ENCODE measurements at places on chromosomes 5 and 9.

GRCh38 chr5:180130876-180131740 is 59.5 kb upstream of the RNF130 start:
- DNase-seq, result no peak

GRCh38 chr5:134063188-134063820 is 51.2 kb upstream of the TCF7 start:
- no peak for DNase-seq

DNA sequence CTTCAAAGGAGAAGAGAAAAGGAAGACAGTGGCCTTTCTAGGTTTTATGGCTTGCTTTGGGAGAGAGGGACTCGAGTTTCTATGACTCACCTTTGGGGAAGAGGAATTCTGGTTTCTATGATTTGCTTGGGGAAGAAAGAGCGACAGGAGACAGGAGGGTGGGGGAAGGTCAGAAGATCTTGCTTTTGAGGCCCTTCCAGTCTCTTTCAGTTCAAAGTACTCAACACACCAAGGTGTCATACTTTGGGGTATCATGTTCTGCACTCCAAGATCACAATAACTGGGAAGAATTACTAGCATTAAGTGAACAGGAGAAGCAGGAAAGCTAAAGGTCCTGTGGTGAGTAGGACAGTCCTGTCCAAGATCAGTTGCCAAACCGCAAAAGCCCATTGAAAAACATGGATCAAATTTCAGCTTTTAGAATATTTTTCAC is 324.5 kb downstream of the ARHGEF28 start:
- DNase-seq, result no peak

DNA sequence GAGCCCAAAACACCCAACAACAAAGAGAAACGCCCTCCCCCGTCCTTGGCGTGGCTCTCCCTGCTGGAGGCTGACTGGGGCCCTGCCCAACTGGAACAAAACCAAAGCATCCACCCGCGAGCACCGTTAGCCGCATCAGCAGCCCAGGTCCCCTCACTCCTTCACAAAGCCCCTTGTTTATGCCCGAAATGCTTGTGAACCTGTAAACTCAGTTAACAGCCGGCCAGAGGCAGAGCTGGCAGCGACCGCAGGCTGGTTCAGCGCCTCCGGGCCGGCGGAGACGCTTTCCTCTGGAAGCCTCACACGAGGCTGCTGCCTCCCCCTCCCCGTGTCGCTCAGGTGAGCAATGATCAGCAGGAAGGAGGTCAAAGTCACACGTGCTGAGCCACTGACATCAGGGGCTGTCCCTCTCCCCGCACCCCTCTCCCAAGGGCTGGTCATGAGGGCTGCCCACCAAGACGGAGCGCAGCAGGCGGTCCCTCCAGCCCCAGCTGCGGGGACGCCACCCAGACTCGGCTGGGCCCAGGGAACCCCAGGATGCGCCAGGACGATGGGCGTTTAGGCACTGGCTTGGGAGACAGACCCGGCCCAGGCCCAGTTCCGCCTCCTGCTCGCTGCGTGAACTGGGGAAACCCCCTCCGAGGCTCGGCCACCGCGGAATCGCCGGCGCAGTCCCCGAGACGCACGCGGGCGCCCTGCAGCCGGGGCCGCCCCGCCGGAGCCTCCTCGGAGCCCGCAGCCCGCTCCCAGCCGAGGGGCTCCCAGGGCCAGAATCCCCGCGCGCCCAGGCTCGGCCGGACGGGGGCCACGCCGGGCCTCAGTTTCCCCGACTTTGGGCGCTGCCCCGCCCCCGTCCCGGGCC is 563 bp downstream of the SNAPC4 start:
- DNase-seq, result no peak

- no peak for DNase-seq
These were observed at the start of gene PTPN3 for GRCh38 chr9:109498195-109499092. PTPN3 (minus strand) TSS chr9:109498307; CDS start chr9:109463434, 34,873 bp downstream.

GRCh38 chr9:136666372-136667213 is 3.9 kb downstream of the EGFL7 start:
- DNase-seq, result no peak

GRCh38 chr5:170476704-170477103 is 27.1 kb upstream of the KCNIP1 start:
- DNase-seq, result no peak
